Progenitor cell of endocrine pancreas (in vitro differentiated cells): ENCODE measurements at places on chromosomes 6 and 20.

GRCh38 chr6:130776287-130776925 lies 50.8 kb upstream of the SMLR1 start:
- DNase-seq = no peak

GRCh38 chr6:20400456-20401204 lies 1.0 kb upstream of the E2F3 start:
- DNase-seq = no peak

DNA sequence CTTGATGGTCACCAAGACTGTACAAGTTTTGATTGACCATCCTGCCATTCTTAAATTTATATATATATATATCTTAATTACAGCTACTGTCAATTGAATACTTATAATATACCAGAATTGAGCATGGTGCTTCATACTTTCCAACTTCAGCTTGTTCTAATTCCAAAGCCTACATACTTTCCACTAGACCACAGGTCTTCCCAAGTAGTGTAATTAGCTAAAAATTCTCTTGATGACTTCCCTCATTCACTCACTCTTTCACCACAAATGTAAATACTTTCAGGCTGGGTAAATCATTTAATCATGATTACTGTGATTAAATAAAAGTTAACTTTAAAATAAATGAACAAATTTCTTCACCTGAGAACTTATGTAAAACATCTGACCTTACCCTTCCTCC lies 3.4 kb downstream of the ASF1A start:
- no peak for DNase-seq

DNA sequence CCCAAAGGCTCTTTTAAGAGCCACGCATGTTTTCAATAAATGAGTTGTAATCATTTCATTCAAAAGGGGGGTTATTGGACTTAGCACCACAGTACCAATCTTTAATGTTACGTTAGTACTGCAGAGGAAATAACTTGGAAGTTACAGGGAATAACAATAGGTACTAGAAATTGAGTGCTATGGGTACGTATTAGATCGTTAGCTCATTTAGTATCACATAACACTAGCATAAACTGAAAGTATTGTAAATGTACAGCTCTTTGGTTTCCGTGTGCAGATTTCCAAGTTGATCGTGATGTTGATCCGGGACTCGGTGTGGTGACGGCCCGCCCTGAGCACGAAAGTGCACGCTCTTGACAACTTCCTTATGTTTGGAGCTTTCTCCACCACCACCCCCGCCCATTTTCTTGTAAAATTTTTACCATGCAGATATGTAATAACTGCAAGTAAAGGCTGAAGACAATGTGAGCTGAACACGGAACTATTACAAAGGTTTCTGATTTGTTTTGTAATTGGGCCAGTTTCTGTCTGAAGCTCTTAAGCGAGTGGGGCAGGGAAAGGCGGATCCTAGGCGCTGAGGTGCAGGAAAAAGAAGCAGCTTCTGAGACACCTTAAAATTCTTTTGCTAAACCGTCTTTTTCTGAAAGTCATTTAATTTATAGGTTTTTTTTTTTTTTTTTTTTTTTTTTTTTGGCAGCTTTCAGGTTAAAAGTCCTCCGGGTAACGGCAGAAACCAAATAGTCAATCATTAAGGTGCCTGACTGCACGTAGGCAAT lies 71.5 kb downstream of the HFE start:
- no peak for DNase-seq

DNA sequence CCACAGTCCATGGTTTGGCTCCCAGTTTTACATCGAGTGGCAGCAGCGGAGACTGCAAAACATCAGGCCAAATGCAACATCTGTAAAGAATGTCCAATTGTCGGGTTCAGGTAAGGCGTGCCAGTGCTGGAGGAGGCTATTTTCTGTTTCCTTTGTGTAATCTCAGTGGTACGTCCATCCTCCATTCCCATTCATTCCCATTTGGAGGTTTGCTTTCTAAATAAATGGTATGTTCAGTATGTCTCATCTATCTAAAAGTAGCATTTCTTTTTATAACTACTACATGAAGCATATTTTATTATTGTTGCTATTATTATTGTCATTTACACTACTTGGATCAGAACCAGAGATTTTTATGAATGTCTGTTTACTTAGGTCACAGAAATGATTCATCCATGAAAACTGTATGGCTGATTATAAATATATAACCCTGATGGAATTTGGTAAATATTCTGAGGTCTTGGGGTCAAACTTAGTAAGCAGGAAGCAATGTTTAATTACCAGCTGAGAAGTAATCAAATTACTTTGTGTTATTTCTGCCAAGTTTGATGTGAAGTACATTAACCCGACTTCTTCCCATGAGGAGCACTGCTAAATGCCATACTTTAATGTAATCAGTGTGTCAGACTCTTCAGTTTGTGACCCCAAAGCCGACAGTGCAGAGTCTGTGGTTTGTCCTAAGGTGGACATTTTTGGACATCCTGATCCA lies 512.9 kb downstream of the UTRN start:
- no peak for DNase-seq

- DNase-seq = no peak
These were observed 6.2 kb upstream of the BANF2 start for GRCh38 chr20:17693444-17694001.
